ENCODE measurements at places on chromosomes 13 and 19.
A peak's percentile ranks its signal among the peaks of the same experiment; 100 is the strongest.

DNA sequence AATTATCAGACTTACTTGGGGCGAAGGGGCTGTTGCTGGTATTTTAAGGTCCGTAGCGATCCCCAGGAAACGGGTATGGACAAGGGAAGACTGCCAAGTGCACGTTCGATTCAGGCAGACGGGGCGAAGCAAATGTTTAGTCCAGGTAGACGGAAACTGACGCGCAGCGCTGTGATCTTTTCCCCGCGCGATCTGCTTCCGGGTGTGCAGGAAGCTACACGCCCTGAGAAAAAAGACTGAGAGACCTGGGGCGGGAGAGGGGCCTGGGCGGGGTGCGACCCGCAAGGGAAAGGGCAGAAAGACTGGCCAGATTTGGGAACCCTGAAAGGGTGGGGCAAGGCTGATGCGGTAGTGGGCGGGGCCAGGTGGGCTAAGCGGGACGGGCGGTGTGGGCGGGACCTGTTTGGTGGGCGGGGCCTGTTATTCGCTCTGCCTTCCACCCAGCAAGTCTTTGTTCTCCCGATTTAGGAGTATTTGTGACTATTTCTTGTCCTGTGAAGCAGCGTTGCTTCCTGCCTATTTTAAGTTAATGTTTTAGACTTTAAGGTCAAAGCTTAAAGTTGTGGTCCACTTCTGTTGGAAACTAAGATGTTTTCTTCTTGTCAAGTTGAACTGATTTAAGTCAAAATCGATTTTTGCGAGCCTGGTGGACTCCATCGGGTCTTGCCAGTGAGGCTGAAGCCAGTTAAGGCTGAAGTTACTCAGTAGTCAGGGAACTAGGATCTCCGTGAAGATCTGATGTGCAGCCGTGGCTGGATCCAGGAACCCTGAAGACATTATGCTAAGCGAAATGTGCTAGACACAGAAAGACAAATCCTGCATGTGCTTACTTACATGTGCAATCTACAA is at the start of gene ZNF836:
TSS of gene ZNF836 (minus strand) at position 301 of the 849 bp plus-strand sequence. CDS start 3,549 bp downstream, outside the sequence.
- peak; percentile 96 for DNase-seq

GRCh38 chr19:39160523-39160861 is 34.9 kb downstream of the PAK4 start:
- DNase-seq: no peak

- DNase-seq: no peak
These were observed 102.6 kb downstream of the LRCH1 start for GRCh38 chr13:46655377-46656180.

DNA sequence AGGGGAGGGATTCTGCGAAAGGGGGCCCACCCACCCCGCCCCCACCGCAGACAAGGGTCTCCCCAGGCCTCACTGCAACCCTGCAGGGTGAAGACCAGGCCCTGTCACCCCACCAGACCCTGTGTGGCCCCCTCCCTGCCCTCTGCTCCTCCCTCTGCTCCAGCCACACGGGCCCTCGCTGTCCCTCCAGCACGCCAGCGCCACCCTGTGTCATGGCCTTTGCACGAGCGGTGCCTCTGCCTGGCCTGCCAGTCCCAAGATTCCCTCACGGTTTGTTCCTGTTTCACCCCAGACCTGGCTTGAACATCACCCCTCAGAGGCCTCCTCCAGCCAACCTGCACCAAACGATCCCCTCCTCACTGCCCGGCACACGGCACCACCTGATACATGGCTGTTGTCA is 27.3 kb downstream of the PIP5K1C start:
- DNase-seq: no peak

DNA sequence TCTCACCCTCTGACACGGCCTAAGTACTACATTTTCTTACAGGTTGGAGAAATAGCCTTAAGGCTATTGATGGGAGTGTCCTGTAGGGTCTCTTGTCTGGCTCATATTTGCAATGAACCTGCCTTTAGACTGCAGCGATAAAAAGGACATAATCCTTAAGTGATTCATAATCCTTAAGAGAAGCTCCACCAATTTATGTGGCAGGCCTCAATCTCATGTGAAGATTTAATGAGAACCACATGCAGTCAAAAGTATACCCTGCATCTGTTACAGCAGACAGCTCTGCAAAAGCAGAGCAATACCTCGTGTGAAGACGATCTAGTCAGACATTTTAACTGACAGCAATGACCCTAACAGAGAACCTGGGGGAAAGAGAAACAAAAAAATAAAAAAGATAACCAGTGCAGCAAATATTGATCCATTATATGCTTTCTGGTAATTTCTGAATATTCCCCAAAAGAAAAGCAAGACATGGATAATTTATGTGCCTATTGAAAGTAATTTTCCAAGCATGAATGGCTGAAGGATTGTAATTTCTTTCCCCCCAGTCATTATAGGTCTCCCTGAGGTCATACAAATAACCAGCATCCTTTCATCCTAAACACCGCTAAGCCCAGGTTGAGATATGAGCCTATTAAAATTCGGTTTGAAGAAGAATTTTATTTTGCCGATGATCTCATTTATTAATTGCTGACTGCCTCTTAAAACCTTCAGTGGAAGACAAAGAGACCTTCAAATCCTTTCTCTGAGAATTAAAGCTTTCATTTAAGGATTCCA is 321.8 kb upstream of the NBEA start:
- DNase-seq: no peak

DNA sequence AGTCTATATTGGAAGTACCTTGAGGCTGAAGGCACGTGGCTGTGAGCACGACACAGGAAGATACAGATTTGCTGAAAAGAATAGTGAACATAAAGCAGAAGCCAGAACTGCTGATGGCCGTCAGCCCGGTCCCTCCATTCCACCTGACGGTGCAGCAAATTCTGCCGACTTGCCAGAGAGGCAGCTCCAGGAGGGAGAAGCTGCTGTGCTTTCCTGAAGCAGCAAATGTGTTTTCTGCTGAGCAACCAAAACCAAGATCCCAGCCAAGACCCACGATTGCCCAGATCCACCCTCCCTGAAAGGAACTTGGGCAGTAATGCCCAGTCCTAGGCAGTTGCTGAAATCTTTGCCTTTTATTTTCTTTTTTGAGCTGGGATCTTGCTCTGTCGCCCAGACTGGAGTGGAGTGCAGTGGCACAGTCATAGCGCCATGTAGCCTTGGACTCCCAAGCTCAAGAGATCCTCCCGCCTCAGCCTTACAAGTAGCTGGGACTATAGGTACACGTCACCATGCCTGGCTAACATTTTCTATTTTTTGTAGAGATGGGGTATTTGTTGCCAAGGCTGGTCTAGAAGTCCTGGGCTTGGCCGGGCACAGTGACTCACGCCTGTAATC is 7.0 kb upstream of the RCN3 start:
- peak; percentile 91 for DNase-seq

GRCh38 chr13:51729866-51730553 is 74.0 kb downstream of the DHRS12 start:
- DNase-seq: no peak

DNA sequence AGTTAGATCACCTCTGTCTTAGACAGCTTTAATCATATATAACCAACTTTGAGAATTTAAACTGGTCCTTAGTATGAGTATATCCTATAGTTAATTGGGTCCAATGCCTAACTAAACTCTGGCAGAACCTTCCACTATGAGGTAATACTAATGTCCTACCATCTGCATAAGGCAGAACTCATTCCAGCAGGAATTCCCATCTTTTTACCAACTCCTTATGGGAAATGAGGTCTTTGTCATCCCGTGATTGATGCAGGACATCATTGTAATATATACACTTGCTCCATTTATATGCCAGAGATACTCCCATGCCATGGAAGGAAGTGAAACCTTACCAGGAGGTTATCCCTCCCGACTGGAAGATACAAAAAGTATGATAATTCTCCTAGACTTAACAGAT is 2.8 kb downstream of the KCTD4 start:
- DNase-seq: no peak

- no peak for DNase-seq
These were observed 7.5 kb downstream of the THAP8 start for GRCh38 chr19:36046443-36047050.

GRCh38 chr13:75789451-75790197 is 153.5 kb downstream of the LMO7 start:
- DNase-seq: no peak

DNA sequence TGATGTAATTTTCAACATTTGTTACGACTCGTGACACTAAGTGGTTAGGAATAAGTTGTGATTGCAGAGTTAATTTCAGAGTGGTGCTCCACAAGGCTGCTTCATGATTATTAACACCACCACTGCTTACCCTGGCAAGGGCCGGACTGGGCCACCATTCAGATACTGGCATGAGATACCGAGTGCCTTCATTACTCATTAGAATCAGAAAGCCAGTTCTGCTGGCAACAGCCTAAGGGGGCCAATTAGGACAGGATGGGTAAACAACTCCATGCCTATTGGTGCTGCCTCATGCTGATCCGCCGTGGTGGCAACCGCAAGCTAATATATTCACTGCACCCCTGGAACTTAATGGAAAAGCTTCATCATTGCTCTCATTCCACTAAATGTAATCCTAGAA is 575.1 kb downstream of the EFNB2 start:
- DNase-seq: peak; percentile 12

DNA sequence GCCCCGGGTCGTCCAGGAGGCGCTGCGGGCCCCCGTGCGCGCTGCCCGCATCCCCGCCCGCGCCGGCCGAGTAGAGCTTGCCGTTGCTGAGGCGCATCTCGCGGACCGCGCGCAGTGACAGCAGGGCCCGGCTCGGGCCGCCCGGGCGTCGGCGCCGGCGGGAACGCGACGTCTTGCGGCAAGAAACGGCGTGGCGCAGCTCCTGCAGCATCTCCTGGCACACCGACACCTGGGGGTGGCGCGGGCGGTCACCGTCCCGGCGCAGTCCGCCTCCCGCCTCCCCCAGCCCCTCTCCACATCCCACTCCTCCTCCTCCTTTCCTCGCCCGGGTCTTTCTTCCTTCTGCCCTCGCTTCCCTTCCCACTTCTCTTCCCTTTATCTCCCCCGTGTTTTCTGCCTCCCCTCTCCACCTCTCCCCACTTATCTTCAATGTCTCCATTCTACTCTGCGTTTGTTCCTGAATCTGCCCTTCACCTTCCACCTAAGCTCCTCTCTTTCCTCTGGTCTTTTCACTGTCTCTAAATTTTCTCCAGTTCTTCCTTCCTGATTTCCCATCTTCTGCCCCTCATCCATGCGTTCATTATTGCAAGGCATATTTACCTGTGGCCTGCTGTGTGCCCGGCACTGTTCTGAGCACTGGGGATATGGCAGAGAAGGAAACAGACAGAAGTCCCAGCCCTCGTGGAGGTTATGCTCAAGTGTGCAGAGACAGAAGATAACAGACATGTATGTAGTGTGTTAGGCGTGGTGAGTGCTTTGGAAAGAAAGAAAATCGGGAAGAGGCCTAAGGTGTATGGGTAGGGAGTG is 5.2 kb upstream of the ATP1A3 start:
- DNase-seq: no peak

GRCh38 chr19:45881909-45882528 is 3.9 kb downstream of the IRF2BP1 start:
- DNase-seq: no peak

DNA sequence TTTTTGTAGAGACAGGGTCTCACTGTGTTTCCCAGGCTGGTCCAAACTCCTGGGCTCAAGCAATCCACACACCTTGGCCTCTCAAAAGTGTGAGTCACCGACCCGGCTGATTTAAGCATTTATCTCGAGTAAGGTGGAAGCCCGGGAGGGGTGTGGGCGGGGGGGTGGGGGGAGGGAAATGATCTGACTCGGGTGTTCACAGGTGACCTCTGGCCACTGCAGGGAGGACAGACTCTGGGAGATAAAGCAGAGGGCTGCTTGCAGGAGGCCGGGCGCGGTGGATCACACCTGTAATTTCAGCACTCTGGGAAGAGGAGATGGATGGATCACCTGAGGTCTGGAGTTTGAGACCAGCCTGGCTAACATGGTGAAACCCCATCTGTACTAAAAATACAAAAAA is 7.9 kb downstream of the DENND1C start:
- DNase-seq: no peak

DNA sequence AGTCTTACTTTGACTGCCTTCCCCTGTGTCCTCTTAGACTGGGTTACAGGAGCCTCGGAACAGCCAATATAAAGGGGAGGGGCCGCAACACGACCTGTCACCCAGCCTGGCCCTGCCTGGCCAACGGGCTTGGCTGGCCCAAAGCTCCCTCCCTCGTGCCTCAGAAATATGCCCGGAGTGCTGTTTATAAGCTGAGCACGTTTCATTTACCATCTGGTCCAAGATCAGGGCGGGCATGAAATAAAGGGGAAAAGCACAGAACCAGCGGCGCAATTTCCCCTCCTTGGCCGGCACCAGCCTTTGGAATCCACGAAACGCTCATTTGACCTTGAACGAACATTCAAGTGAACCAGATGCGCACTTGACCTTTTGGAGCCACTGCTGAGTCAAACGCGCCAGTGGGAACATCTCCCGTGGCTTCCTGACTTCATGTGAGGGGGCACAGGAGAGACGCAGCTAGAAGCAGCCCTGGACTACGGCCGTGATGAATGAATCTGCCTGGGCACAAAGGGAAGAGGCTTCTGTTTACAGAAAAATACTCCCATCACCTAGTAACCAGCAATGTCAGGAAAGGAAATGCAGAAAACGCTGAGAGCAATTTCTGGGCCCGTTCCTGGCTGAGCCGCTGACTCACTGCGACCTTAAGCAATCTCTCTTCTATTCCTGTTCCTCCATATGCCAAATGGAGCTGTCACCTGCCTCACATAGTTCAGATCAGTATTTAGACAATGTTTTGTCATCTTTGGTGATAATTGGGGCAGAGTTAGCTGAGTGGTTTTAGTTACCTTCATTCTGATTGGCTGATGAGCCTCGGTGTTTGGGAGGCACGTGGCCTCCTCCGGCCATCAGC is 53.3 kb downstream of the RFX2 start:
- DNase-seq: peak; percentile 85

DNA sequence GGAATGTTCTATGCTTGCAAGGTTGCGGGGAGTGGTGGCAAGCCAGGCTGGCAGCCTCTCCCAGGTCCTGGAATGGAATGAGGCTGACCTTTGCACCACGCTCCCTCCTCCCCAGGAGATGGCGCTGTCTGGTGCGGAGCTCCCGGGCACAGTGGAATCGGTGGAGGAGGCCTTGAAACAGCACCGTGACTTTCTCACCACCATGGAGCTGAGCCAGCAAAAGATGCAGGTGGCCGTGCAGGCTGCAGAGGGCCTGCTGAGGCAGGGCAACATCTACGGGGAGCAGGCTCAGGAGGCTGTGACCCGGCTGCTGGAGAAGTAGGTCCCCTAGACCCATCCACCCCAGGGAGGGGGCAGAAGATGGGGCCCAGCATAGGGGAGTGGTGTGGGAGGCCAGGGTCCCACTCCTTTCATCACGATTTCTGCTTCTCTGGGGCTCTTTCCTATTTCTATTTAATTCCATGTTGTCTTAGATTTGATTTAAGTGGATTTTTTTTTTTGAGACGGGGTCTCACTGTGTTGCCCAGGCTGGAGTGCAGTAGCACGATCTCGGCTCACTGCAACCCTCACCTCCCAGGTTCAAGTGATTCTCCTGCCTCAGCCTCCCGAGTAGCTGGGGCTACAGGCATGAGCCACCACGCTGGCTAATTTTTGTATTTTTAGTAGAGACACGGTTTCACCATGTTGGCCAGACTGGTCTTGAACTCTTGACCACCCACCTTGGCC is 53.2 kb upstream of the SHKBP1 start:
- peak; percentile 52 for DNase-seq

DNA sequence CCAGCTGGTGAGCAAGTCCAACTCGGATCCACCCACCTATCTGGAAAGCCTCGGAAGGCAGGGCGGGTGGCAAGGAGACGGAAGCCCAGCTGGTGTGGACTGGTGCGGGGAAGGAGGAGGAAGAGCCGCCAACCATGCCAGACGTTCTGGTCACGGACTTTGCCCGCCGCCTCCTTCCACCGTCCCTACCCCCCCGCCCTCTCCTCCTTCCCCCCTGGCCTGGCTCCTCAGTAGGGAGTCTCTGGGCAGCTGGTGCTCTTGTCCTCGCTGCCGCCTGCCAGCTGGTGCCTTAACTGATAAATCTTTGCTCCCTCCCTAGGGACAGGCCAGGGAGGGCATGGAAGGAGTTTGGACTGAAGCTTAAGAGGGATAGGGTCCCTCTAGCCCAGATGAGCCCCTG is 4.8 kb downstream of the SYNGR4 start:
- no peak for DNase-seq

Data from posterior cingulate gyrus (tissue), 11 donors.